NCI-H1930 (cell line): ENCODE measurements at places on chromosomes 6 and 20.

DNA sequence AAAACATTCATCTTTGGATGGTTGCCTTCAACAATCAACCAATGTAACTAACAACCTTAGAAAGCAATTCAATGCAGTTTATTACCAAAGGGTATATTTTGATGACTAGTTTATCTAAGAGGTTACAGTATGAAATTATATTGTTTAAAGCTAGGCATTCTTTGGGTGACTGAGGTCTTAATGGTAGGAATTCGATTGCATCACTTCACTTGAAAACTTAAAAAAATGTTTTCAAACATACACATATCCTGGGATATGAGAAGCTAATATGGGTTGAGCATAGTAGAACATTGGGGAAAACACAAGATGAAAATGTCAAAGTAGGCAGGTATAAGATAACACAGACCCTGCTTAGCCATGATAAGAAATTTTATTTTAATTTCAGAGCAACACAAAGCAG, 144.6 kb upstream of the BMP5 start:
- DNase-seq: no peak

- no peak for DNase-seq
Measured at GRCh38 chr20:62928246-62928939, 2.1 kb upstream of the DIDO1 start.

GRCh38 chr6:149340200-149340599, 22.7 kb downstream of the TAB2 start:
- DNase-seq: no peak

- DNase-seq: no peak
Measured at GRCh38 chr6:162684961-162685360, 42.6 kb downstream of the PRKN start.

DNA sequence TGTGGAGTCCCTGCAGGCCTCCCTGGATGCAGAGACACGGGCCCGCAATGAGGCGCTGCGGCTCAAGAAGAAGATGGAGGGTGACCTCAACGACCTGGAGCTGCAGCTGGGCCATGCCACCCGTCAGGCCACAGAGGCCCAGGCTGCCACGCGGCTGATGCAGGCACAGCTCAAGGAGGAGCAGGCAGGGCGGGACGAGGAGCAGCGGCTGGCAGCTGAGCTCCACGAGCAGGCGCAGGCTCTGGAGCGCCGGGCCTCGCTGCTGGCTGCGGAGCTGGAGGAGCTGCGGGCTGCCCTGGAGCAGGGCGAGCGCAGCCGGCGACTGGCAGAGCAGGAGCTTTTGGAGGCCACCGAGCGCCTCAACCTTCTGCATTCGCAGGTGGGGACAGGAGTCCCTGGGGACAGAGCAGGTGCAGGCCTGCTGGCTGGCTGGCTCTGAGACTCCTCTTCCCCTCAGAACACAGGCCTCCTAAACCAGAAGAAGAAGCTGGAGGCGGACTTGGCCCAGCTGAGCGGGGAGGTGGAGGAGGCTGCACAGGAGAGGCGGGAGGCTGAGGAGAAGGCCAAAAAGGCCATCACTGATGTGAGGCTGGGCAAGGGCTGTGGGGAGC, 44.7 kb downstream of the MYH7B start:
- DNase-seq: no peak
